ENCODE measurements at places on chromosomes 4 and X.

GRCh38 chr4:185592845-185593488, 57.7 kb upstream of the PDLIM3 start:
- no peak for DNase-seq

DNA sequence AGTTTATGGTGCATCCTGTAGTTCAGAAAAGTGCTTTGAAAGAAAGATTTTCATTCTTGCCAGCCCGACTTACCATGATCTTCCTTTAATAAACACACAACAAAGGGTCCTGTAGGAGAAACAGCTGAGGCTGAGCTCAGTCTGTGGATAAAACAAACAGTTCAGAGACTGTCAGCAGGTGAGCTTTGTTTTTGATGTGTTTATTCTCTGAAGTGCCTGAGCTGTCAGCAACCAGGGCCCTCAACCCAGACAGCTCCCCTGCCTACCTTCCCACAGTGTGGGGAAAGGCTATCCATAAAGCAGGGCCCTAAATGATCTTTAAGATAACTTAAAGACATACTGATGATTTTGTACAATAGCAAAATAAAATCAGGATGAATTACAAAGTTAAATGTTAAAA, 459.2 kb upstream of the GALNT7 start:
- no peak for DNase-seq

GRCh38 chrX:104566681-104567501, 892 bp downstream of the IL1RAPL2 start:
- DNase-seq = no peak

DNA sequence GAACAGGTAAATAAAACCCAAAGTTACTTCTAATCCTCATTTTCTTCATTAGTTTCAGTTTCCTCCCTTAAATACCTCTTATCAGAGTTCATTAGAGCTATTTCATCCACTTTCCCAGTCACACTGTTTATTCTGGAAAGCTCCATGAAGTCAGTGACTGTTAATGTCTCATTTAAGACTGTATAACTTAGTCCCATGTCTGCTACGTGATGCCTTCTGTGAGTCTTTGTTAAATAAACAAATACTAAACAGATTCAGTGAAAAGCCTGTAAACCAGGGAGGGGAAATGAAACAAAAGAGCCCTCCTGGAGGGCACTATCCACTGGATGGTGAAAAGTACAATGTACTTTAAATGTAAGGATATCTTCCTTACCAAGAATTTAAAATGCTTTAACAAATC, 24.7 kb downstream of the ACE2 start:
- no peak for DNase-seq

DNA sequence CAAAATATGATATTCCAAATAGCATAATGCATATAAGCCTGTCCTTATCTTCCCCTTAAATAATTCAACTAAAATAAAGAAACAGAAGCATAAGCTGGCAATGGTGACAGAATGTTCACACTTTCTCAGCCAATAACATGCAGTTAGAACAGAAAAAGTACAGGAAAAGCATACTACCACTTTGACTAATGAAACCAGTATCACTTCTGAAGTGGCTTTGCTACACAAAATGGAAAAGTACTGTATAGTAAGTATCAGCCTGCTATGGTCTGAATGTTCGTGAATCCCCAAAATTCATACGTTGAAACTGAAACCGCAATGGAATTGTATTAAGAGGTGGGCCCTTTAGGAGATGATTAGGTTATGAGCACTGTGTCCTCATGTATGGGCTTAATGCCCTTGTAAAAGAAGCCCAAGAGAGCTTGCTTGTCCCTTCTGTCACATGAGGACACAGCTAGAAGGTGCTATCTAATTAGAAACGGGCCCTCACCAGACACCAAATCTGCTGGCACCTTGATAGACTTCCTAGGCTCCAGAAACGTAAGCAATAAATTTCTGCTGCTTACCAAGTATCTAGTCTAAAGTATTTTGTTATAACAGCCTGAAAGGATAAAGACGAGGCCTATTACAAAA, 102.6 kb downstream of the PRDM5 start:
- DNase-seq = no peak

- DNase-seq = no peak
Measured at GRCh38 chr4:143345356-143345755, 8.7 kb downstream of the GAB1 start.

DNA sequence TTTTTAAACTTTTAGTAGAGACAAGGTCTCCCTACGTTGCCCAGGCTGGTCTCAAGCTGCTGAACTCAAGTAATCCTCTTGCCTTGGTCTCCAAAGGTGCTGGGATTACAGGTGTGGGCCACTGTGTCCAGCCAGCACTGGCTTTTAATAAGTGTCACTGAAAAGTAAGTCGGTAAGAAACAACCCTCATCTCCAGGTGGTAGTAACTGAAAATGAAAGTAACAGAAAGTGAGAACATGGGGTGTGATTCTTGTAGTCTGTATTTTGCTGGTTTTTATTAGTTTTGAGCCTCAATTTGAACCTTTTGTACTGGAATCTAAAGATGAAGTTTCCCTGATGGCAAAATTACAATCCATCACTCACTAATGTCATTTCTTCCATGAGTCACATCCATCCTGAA, 238.1 kb upstream of the AGA start:
- DNase-seq = no peak

DNA sequence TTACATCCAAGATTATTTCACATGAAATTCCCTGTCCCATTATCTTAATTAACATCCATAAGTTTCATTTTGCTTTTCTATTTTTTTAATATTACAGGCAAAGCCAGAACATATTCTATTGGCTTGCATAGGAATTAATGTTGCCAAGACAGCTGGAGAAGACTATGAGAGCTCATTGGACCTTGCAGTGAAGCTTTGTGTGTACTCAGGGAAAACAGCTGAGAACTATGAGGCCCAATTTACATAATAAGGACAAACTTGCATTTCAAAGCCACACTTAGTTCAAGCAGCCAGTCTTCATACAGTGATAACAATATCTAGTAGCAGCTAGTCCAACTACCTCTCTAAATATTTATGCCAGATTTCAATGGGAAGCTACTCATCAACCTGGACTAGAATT, 134.4 kb downstream of the DDX53 start:
- no peak for DNase-seq

- DNase-seq = no peak
Measured at GRCh38 chr4:108725457-108725856, 37.4 kb downstream of the ETNPPL start.

- DNase-seq = no peak
Measured at GRCh38 chrX:40964633-40965586, 120.3 kb upstream of the USP9X start.

- DNase-seq = peak; percentile 73
Measured at GRCh38 chrX:1534301-1535168, 2.5 kb downstream of the P2RY8 start.

- no peak for DNase-seq
Measured at GRCh38 chrX:123348468-123348867, 164.4 kb downstream of the GRIA3 start.

GRCh38 chr4:134935320-134935719, 733.7 kb upstream of the PABPC4L start:
- no peak for DNase-seq

- no peak for DNase-seq
Measured at GRCh38 chr4:155914782-155915181, 11.3 kb downstream of the TDO2 start.

GRCh38 chr4:93384241-93384640, 444.3 kb upstream of the ATOH1 start:
- no peak for DNase-seq

DNA sequence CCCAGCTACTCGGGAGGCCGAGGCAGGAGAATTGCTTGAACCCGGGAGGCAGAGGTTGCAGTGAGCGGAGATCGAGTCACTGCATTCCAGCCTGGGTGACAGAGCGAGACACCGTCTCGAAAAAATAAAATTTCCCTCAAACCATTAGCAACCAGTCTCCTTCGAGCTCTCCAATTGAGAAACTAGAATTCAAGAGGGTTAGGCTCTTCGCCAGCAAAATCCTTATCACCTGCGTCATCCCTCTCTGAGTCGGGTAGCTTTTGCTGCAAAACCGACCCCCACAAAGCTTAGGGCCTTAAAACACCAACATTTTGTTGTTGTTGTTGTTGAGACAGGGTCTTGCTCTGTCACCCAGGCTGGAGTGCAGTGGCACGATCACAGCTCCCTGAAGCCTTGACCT, 75.1 kb upstream of the DDX3X start:
- no peak for DNase-seq

- peak; percentile 20 for DNase-seq
Measured at GRCh38 chrX:45850197-45850774, 649.6 kb upstream of the DIPK2B start.

GRCh38 chrX:124341396-124342132, 4.8 kb upstream of the SH2D1A start:
- DNase-seq = no peak

- no peak for DNase-seq
Measured at GRCh38 chr4:173170182-173170778, 1.7 kb downstream of the GALNT7 start.
